ENCODE measurements at places on chromosomes 2 and 18.

DNA sequence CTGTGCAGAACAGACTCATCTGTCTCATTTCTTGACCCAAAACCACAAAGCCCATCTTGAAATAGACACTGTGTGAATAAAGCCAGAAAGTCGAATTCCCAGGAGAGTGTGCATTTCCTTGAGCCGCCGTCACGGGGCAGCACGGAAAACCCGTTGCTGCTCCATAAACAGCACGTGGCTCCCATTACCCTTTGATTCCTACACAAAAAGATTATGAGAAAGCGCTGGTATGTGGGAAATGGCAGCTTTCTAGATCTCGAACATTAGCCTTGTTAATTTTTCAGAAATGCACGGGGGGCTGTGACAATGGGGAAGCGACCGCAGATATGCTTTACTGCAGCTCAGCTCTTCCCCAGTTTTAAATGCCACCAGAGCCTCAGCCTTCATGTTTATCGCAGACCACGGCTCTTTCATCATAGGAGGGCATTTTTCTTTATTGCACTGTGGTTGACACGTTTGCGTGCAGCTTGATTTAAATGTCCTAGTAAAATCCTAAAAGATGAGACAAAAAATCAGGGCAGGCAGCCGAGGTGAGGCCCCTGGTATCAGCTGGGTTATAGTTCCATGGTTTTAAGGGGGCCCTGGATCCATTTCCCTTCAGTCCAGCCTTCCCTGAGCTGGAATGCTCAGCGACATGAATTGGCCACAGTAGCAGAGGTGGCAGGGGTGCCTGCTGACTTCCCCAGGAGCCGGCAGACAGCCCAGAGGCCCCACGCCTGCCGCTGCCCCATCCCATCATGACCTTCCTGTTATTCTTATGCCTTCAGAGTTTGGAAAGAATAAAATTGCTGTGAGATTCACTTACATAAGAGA lies 249.3 kb downstream of the NDUFA10 start:
- DNase-seq: no peak

- DNase-seq: no peak
Measured at GRCh38 chr2:98293931-98294687, 52.1 kb upstream of the CNGA3 start.

DNA sequence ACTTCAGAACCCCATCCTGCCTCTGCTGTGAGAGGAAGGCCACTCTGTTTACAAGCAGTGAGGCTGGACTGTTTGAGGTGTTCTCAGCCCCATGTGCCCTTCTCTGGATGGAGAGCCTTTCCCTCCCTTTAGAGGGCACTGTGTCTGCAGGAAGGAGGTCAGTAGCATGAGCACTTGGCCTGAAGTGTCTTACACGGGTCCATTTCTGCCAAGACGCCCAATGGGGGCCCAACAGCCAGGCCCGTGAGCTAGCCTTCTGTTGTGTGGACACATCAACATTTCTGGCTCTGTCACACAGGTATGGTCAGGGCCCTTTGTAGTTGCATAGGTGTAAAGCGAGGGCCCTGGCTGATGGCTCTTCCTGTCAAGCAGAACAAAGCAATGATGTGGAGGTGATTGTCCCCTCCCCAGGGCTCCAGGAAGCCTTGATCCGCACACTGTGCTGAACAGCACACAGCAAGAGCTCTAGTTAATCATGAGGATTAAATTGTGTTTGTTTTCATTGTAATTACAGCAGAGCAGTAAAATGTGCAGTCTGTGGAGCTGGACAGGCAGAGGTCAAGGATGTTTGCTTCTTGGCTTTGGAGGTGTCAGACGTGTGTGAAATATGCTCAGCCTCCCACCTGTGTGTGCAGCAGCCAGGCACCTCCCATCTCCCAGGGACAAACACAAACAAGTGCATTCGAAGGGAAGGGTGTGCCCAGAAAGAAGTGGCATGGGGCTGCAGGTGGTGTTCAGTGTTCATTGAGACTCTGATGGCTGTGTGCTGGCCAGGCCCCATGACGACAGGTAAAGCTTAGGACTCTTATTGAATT lies 132.1 kb downstream of the SH3RF3 start:
- DNase-seq: no peak

DNA sequence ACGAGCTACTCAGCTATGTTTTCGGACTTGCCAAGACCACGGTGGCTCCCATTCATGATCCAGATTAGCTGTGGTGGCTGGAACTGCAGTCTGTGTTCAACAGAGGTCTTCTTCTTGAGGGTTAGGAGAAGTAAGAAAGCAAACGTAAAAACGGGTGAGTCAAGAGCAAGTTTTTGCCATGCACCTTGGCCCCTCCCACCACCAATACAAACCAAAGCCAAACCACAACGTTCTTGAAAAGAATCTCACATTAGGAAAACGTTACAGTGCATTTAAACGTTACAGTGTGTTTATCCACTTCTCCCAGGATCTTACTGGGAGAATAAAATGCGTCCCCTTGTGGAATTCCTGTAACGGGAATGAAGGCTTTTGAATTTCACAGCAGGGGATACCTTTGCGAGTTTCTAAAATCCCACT lies 725 bp downstream of the FBXO48 start:
- no peak for DNase-seq

DNA sequence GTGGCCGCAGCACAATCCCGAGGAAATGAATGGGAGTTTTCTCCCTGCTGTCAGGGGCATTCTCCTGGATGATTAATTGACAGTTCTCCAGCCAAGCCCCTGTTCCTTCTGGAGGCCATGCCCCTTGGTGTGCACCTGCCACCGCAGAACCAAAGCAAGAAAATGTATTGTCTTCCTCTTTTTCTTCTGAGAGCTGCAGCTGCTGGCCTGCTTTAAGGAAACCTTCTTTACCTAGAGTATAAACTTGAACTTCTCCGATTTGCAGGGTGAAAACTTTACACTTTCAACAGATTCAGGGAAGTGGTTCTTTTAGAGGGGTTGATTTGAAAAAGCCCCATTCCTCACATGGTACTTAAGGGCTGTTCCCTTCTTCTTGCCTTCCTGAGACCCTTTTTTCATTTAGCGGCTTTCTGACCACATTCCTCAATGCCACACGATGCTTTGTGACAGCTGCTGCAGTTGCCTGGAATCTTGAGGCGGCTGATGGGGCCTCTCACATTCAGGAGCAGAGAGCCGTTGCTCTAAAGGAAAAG lies 402.8 kb downstream of the TXNL1 start:
- DNase-seq: no peak

GRCh38 chr18:38243291-38243690 lies 677.7 kb upstream of the CELF4 start:
- no peak for DNase-seq

DNA sequence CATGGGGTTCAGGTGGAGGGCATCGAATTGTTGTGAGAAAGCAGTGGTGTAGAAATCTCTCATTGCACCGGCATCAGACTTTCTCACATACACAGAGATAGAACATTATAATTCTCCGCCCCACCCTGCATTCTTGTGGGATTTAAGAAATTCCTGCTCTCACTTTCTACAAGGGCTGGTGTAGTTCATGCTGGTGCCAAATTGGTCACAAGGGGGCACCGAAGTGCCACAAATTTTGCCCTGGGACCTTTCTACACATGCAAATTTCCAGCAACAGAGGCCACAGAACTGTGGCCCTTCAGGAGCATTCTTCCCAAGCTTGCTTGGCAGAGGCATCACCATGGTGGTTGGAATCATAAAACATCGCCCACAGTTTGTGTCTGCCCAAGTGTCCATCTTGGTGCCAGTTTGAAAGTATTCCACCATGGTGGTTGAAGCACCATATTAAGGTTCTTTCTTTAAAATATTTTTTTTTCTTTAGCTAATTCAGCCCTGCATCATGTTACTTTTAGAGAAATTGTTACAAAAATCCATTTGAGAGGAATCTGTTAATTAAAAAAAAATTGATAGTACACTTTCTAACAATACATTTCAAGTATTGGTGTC lies 521.2 kb upstream of the FANCL start:
- peak; percentile 23 for DNase-seq
